ENCODE measurements at places on chromosomes 16 and 17.

GRCh38 chr17:44334727-44335126 is 10.1 kb upstream of the SLC25A39 start:
- no peak for DNase-seq

GRCh38 chr16:78108451-78108850 is 9.0 kb downstream of the WWOX start:
- no peak for DNase-seq

DNA sequence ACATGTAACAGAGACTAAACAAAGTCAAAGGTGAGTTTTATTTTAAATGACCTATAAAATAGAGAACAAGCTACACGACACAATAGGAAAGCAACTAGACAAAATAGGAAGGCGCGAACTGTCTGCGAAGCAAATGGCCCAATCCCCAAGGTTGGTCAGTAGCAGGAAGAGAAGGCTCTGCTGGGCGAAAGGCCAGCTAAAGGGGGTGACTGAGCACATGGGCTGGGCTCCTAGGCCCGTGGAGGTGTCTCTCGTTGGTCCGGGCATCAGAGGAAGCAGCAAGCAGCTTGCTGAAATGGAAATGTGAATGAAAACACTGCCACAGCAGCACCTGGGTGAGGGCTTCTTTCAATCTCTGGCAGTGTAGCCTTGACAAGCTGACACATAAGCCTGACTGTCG is 129.4 kb downstream of the ZNF778 start:
- no peak for DNase-seq

DNA sequence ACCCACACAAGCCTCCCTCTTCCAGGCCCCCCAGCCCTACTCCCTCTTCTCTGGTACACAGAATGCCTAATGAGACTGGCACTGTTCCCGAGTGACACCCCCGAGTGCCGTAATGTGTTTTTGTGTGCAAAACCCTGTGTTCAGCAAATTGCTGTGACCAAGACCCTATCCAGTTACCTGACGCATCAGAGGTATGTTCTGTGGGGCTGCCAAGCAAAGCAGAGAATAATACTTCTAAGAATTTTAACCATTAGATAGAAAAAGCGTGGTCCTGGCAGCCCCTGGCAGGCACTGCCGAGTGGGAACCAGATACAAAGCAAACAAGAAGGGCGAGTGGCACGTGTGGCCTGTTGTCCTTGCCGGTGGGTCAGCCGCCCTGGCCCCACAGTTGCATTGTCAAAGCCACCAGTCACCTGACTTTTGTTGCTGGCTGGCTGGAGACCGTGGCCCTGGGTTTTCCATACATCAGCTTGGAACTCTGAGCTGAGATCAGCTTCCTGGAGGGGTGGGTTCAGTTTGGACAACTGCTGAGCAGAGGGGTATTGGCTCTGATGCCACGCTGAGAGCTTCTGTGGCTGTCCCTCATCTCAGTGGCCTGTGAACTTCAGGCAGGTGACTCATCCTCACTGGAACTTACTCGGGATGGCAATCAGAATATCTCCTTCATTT is 69.1 kb upstream of the BRD7 start:
- DNase-seq, result no peak

DNA sequence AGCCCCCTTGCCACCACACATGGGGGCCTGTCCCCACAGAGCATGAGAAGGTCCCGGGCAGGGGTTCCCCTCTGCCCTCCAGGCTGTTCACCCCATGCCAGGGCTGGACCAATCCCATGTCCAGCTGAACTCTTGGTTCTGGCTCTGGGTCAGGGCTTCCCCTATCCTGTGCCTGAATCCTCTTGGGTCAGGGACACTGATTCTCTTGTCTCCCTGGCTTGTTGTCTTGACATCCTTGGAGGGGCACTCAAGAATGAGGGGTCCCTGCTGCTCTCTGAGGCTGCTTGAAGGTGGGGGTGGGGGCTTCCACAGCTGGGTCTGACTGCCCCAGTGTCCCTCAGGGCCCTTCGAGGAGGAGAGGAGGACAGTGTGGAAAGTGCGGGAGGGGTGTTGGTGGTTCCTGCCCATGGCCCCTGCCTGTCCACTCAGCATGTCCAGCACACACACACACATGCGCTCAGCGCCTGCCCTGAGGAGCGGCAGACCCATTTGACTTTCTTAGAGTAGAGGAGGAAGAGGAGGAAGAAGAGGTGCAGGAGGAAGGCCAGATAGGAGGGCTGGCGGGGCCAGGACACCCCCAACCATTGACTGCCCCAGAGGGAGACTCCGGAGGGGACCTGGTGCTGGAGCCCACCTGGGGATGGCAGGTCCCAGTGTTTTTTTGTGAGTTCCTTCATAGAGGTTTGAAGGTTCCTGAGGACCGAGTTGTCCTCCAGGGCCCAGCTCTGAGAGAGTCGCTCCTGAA is 47.0 kb downstream of the TNFRSF13B start:
- no peak for DNase-seq

- DNase-seq, result no peak
Observed at GRCh38 chr16:30139583-30140481, 16.8 kb upstream of the MAPK3 start.

GRCh38 chr16:16887193-16887592 is 508.3 kb downstream of the NPIPA7 start:
- no peak for DNase-seq

- no peak for DNase-seq
Observed at GRCh38 chr16:26316683-26317464, 625.1 kb downstream of the HS3ST4 start.

DNA sequence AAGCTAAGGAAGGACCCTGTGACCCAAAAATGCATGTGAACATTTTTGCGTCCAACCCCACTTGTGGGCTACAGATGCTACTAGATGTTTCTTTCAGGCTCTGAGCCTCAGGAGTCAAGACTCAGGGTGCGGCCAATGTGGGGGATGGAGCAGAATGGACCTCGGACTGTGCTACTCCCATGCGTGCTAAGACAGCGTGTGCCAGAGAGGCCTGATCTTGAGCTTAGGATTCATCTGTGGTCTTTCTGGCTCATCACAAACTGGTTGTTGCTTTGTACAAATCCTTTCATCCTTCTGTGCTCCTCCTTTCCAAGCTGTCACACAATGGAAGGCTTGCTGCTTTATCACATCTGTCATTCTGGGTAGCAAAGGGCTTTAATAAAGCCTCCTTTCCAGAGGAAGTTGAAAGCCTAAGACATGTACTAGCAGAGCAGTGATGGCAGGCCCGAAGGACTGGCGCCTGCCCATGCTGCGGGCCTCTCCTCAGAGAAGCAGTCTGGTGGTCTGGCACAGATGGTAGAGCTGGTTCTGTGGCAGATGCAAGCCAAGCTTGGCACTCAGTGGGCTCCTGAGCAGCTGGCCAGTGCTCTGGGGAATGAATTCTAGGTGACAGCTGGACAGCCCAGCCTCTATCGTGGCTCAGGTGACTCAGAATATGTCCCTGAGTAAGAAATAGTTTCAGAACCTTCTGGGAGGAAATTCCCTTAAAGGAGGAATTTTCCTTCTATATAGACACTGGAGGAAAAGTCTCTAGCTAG is 27.8 kb downstream of the COG4 start:
- no peak for DNase-seq

- DNase-seq, result no peak
Observed at GRCh38 chr16:57123216-57123973, 31.0 kb downstream of the CPNE2 start.

GRCh38 chr17:78016852-78017251 is 58.3 kb downstream of the TNRC6C start:
- DNase-seq, result no peak

GRCh38 chr17:73316919-73317505 is 5.2 kb upstream of the CDC42EP4 start:
- no peak for DNase-seq

DNA sequence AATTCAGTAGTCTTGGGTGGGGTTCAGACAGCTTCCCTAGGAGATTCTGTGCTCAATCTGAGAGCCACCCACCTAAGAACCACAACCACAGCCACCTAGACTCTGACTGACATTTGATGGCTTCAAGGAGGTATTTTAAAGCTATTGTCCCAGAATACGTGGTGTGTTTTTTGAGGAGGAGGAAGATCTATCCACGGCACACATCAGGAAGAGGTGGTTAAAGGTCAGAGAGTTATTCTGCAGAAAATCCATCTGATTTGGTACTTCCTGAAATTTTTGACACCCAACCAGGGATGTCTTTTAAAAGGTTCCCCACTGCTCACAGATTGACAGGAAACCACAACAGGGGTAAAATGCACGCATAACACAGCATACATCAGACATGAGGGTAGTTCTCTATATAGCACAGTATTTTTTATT is 25.1 kb downstream of the SMARCE1 start:
- no peak for DNase-seq

DNA sequence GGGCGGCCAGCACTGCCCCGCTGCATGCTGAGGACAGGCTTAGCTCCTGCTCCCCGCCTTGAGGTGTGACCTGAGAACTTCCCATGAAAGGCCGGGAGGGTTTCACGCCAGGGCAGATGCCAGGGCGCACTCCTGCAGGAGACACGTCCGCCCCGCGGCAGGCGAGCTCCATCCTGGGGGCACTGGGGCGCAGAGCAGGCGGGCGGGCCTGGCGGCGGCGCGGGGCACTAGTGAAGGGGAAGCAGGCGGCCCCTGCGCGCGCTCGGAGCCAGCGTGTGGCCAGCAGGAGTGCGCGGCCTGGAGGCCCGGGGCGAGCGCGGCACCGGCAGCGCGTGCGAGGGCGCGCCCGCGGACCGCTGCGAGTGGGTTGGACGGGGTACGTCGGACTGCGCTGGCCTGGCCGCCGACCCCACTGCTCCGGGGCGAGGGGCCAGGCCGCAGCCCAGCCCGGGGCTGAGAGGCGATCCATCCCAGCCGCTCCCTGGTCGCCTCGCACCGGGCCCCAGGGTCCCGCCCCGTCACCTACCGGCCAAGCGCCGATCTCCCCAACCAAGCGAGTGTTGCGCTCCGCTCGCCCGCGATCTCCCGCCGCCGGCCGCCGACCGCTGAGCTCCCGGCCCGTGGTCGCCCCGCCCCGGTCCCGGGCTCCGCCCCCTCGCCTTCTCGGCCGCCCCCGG is at the start of gene MAP3K14:
Gene MAP3K14 (minus strand): TSS at position 587 of the 677 bp plus-strand sequence. CDS start 26,275 bp downstream, outside the sequence.
- DNase-seq, result peak; percentile 44

GRCh38 chr17:17849845-17850373 is 13.1 kb upstream of the SREBF1 start:
- no peak for DNase-seq

DNA sequence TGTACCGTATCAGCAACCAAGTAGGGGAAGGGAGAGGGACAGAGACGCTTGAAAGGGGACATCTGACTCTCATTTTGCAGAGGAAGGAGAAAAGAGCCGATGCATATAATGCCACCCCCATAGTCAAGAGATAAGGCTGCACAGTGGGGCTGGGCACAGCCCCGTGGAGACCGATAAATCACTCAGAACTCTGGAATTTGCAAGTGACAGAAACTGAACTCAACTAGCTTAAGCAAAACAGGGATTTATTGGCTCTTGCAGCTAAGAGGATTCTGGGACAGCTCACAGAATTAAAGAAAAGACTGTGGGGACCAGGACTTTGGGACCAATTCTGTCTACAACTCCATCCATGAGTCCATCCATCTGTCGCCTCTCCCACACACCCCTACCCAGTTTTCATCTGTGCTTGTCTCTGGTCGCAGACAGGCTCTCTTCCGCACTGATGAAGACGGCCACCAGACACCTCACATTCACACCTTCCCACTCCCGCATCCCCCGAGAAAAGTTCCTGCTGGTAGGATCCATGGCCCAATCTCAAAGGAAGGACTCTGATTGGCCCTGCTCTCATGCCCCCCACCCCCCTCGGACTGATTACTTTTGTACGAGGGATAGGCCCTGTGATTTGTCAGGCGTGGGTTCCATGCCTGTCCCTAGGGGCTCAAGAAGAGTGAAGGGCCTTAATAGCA is 105.9 kb upstream of the RPL38 start:
- no peak for DNase-seq

- no peak for DNase-seq
Observed at GRCh38 chr16:29738514-29738913, 7.3 kb downstream of the C16orf54 start.

- DNase-seq, result no peak
Observed at GRCh38 chr17:50051606-50052005, 4.3 kb upstream of the ITGA3 start.

- DNase-seq, result no peak
Observed at GRCh38 chr17:44258811-44259351, 9.1 kb downstream of the SLC4A1 start.

DNA sequence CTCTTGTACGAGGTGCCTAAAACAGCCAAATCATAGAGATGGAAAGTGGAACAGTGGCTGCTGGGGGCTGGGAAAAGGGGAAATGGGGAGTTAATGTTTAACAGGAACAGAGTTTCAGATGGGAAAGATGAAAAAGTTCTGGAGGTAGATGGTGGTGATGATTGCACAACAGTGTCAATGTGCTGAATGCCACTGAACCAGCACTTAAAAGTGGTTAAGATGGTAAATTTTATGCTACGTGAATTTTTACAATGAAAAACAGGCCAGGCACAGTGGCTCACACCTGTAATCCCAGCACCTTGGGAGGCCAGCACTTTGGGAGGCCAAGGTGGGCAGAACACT is 130.4 kb downstream of the C16orf78 start:
- no peak for DNase-seq

DNA sequence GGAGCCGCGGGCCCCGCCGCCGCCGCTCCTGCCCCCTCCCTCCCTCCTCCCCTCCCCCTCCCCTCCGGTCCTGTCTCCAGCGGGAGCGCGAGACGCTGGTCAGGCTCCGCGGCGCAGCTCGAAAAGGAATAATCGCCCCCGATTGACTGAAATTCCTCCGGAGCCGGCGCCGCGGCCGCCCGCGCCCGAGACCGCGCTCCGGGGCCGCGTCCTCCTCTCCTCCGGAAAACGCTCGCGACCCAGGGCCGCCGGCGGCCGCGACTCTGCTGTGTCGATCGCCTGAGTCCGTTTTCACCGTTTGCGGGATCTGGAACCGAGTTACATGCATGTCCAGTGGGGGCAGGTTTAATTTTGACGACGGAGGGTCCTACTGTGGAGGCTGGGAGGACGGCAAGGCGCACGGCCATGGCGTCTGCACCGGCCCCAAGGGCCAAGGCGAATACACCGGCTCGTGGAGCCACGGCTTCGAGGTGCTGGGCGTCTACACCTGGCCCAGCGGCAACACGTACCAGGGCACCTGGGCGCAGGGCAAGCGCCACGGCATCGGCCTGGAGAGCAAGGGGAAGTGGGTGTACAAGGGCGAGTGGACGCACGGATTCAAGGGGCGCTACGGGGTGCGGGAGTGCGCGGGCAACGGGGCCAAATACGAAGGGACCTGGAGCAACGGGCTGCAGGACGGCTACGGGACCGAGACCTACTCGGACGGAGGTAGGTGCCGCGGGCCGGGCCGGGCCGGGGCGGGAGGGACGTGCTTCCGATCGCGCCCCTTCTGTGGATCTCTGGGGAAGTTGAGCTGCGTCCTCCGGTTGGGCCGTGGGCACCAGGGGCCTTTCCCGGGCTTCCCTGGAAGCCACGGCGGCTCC is 744 bp downstream of the JPH3 start:
- no peak for DNase-seq

Data from NCI-H1417 treated with DMSO at 0.1 percent for 48 hours (cell line).